ENCODE measurements at places on chromosomes 1 and 21.

GRCh38 chr1:235866205-235866912 lies at the start of gene LYST:
TSS of gene LYST (minus strand) at chr1:235866906. CDS start at chr1:235830417, 36,489 bp downstream.
- DNase-seq: no peak

DNA sequence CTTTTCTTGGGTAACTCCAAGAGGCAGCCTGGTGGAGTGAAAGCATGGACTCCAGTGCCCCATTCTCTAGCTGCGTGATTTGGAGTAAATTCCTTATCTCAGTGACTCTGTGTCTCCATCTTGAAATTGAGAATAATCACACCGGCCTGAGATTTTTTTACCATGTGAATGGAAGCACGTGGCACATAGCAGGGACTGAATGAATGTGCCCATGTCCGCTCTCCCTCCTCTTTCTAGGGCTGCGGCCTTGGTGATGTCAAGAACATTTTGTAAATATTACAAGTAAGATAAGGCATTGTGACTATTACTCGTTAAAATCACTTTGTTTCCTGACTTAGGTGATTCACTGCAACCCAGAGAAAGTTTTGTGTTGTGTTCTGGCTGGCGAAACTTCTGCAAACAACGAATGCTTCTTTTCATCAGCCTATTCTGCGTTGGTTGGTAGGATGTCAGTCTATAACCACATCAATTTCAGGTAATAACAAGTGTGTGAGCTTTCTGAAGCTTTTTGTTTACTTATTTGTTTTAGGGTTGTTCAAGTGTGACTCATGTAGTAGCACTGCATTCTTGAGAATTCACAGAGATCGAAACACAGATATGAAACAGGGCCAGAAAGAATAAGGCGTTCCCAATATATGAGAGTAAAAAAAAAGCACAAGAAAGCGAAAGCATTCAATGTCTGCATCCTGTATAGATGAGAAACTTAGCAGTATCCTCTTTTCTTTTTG lies 135.7 kb upstream of the SLC45A1 start:
- no peak for DNase-seq

DNA sequence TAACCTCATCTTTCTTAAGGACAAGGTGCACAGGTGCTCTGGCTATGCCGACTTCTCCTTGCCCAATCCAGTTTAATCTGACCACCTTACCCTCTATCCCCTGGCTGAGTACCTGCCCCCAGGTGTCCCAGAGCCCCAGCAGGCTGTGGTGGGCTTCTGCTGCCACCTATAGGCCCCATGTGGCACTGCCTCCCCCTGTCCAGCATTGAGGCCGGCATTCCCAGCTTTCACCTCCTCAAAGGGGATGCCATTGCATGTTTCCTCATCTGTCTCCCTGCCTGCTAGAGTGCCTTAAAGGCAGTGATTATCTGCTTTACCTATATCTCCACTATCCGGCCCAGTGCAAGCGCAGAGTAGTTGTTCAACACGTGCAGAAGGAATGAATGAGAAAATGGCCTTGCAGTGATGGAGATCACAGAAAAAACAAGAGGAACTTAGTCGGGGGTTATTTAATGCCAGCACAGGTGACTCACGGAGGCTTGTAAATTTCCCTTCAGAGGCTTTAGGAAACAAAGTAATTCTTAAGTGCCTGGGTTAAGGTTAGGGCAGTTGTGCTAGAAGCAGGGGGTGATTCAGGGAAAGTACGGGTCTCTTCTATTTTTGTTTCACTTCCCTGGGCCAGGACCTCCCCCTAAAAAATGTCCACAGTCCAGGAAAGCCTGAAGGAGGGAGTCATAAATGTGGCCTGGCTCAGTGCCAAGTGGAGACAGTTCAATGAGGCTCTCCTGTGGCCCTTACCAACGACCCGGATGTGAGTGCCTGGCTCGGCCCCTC lies 131.8 kb upstream of the NGF start:
- DNase-seq: no peak

DNA sequence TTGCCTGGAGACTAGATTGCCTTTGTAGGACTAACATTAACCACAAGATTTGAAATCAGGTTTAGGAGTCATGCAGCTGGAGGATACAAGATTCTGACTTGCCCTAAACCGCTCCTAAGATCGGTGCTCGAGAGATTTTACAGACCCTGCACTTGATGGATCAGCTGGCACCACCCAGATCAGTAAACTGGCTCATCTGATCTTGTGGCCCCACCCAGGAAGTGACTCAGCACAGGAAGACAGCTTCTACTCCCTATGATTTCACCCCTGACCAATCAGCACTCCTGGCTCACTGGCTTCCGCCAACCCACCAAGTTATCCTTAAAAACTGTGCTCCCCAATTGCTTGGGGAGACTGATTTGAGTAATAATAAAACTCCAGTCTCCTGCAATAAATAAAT lies 876 bp upstream of the CATSPERE start:
- no peak for DNase-seq

GRCh38 chr1:23018661-23019093 lies 591 bp upstream of the KDM1A start:
- DNase-seq: no peak

GRCh38 chr1:54806931-54807611 lies 5.9 kb upstream of the TTC22 start:
- peak; percentile 20 for DNase-seq

DNA sequence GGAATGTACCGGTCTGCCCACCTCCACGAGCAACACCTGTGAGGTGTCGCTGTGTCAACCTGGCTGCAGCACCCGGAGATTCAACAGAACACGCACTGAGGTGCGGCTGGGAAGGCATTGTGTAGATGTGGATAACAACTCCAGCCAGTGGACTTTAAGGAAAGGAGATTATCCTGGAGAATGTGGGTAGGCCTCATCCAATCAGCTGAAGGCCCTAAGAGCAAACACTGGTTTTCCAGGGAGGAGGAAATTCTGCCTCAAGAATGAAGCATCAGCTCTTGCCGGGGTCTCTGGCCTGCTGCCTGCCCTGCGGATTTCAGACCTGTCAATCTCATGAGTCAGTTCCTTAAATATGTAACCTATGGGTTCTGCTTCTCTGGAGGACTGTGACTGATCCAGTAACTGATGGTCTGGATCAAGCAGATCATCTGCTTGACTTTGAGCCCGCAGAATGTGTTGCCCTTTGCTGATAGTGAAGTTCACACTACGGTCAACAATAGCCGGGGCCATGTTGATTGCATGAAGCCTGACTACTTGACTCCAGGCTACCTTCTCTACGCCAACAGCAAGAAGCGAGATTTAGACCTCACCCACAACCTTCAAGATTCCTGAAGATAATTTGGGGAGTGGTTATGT lies 15.9 kb upstream of the PRDM15 start:
- DNase-seq: no peak

GRCh38 chr1:43614211-43614610 lies 35.7 kb upstream of the KDM4A start:
- no peak for DNase-seq

DNA sequence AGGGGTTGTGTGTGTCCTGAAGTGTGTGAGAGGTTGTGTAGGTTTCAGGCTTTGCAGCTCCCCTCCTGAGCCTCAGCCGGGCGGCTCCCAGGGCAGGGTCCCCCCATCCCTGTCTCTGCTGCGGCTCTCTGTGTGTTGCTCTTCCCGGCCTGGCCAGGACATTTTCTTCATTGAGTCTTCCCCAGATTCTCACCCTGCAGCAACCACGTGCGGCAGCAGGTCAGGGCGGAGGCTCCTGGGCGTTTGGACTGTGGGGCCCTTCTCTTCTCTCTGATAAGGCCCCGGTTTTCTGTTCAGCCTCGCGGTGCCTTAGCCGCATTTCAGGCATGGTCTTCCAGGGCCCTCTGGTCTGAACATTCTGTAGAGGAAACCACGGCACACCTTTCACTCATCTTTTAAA lies 1.8 kb upstream of the TCP10L start:
- DNase-seq: no peak

DNA sequence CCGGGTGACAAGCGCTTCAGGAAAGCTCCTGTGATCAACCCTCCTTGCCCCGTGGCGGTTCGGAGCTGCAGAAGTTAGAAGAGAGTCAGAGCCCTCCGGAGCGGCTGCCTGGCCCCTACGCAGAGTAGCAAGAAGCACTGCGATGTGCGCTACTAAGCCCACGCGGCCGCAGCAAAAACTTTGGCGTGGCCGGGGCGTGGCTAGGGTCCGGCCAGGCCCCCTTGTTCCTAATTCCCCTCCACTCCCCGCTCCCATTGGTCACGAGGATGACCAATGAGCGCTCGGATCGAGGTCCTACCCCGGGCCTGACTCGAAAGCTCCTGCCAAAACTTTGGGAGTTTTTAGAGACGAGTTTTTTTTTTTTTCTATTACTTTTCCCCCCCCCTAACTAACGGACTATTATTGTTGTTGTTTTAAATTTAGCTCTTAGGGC lies at the start of gene HLX:
TSS of gene HLX (plus strand) at position 368 of the 433 bp plus-strand sequence. CDS start 415 bp downstream, outside the sequence.
- no peak for DNase-seq

- DNase-seq: no peak
Measured at GRCh38 chr1:26180010-26180506, 2.8 kb downstream of the CNKSR1 start.

GRCh38 chr1:221334062-221334461 lies 407.8 kb downstream of the DUSP10 start:
- no peak for DNase-seq

GRCh38 chr1:40338745-40339419 lies 21.8 kb upstream of the COL9A2 start:
- DNase-seq: peak; percentile 79

- DNase-seq: no peak
Measured at GRCh38 chr21:14080040-14080763, 130.6 kb downstream of the LIPI start.

DNA sequence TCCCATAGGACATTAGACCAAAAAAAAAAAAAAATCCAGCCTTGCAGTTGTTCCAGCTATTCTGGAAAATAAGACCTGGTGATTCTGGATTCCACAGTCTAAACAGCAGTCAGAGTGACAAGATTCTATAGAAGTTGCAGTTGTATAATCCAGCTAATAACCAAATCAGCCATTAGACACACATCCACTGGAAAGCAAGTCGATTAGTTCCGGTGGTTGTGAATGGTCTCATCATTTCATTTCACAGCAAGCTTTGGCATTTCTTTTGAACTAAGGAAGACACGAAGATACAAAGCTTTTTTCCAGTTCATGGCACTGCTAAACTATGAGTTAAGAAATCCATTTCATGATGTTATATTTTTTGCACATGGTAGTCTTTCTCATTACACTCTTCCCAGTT lies 54.4 kb upstream of the FAM89A start:
- DNase-seq: no peak

GRCh38 chr1:211551638-211552460 lies 27.1 kb downstream of the SLC30A1 start:
- no peak for DNase-seq

All from stimulated activated CD8-positive, alpha-beta memory T cell treated with anti-CD3 and anti-CD28 coated beads, Interleukin-4, amount 100 ng/mL, for 1 hour (primary cell).